ENCODE measurements at places on chromosomes 5 and 9.

DNA sequence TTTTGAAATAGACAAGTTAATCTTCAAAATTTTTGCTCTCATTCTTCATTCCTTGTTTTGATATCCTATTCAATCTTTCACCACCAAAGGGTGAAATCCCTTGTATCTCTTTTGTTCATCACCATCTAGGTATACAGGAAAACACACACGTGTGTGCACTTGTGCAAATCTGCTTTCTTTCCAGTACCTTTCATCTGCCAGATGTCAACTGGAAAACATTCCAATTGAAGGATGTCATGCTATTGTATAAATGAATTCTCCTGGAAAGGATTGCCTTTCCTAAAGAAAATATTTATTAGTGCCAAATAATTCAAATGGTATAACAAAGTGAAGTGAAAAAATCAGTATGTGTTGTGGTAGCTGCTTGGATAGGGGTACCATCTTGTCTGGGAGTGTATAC, 123.7 kb downstream of the RANBP17 start:
- DNase-seq: no peak

DNA sequence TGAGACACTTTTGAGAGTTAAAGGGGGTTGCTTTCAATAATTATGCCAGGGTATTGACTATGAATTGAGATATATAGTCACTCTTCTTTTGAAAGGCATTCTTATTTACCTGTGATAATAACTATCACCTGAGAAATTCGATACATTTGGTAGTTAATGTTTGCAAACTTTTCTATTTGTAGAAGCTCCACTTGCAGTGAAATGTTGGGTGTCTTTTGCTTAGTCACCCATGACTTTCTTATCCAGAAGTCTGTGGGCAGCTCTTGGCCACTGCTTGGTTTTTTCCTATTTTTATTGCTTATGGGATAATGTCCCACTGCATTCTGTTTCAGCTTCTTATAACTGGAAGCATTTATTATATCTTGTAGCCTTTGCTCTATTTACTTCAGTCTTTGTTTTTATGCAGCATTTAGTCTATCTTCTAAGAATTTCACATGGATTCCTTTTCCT, 3.9 kb downstream of the MACIR start:
- DNase-seq: no peak

GRCh38 chr5:121366515-121366914, 485.2 kb upstream of the FTMT start:
- DNase-seq: no peak

GRCh38 chr5:176578391-176578808, 29.3 kb downstream of the CDHR2 start:
- peak; percentile 51 for DNase-seq

- no peak for DNase-seq
Measured at GRCh38 chr9:134800791-134801339, 79.7 kb upstream of the FCN2 start.

DNA sequence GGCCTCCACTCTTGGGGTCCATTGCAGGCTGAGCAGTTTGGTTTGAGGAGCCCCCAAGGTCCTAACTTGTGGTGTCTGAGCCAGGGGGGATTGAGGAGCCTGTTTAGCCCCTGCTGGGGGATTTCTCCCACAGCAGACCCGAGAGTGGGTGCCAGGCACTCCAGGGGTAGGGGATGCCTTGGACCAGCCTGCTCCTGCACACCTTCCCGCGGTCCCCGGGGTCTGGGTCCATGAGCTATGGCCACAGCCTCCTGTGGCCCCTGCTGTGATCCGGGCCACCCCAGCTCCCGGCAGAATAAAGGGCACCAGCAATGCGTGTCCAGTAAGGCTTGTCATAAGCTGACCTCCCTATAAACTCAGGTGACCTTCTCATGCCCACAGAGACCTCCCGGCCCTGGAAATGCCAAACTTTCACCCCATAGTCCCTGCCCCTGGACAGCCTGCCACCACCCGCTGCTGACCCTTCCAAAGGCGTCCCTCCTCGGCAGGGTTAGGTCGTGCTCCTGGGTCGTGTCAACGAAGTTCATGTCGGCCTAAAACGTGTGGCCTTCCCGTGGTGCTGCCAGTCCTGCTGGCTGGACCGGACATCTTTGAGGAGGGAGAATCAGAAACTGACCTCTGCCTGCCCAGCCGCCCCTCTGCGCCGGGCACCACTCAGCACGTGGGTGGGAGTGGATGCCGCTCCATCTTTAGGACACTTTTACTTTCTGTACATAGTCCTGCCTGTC, 137.6 kb downstream of the MRPL36 start:
- DNase-seq: no peak

GRCh38 chr5:79577693-79578092, 34.5 kb upstream of the TENT2 start:
- no peak for DNase-seq

DNA sequence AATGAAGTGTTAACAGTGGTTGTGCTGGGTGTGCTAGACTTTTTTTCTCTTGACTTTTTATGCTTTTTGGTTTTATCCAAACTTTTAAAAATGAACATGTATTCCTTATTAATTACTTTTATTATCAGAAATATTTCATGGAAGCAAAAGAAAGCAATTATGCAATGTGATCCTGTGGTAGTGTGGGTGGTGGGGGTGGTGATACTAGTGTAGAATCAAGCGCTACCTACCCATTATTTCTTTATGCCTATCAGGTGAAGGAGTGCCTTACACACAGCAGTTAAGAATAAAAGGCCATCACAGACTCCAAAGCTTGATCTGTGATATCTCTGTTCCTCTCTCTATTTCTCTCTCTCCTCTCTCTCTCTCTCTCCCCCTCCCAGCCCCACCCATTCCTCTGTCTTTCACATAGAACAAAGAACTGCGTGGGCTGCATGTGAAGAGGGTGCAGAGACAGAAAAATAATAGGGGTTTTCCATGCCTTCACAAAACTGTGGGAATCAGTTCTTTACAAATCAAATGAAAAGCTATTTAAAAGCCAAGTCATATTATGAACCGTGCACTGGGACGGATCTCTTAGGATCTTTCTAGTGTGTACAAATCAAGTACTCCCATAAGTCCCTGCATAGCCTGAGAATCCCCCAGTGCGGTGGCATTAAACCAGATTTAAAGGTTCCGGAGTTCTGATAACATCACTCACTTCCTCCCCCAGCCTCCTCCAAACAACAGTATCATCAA, 351.2 kb downstream of the RAB3C start:
- no peak for DNase-seq

GRCh38 chr5:120330558-120330957, 133.5 kb upstream of the PRR16 start:
- DNase-seq: no peak
